Amniotic stem cell (primary cell): ENCODE measurements at places on chromosomes 5 and 9.

DNA sequence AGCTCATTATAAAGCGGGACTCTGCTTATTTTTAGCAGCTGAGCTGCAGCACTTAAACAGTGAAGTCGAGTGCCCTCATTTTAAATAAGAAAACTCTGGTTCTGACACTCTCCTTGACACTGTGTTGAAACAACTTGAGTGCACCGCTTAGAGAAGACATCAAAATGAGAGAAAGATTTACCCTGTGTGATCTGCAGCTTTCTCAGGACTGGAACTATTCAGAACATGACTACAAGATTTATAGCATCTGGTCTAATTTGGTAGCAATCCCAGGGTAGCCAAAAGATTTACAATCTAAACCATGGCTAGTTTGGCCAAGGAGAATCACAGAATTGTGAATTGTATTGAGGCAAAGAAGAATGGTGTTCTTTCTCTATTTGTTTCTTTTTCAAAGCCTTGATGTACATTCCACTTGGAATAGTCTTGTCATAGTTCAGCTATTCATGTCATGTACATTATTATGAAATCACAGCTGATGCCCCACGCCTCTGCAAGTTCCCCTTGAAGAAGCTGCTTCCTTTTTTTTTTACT, 38.7 kb downstream of the PLEKHG4B start:
- no peak for DNase-seq

DNA sequence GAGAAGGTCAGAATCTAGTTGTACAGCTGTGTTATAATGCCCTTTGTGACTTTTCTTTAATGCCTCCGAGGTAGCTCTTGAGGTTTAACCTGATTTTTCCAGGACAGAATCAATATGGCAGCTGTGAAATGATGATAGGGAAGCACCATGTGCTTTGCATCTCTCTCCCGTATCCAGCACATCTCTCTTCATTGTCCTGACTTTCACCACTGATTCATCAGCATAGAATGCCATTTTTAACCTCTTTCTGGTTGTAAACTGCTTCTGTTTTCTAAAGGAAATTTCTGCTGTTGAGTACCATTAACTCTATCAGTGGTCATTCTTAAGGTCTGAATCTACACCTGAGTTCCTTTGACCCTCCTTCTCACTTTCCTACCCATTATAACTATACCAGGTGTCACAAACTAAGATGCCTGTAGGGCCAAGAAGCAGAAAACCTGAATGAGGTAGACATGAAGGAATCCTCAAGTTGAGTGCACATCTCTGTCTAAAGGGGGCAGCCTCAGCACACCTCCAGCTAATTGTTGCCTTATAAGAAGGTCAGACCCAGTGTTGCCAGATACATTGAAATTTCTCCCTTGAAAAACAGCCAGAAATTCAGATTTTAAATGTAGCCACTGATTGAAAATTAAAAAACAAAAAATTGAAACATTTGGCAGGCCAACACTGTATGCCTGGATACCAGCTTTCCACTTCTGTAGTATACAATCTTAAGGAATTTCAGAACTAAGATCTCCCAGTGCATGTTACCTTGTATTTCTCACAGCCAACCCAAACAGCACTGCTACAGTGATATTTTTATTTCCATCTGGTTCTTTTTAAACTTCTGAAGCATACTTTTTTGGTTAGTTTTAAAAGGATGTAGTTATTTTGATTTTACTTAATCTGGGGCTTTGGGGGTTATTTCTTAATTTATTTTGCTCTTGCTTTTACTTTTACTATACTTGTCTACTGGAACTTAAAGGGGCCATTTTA, 35.8 kb upstream of the TLX3 start:
- DNase-seq, result no peak

- no peak for DNase-seq
Observed at GRCh38 chr5:41648996-41649395, 138.6 kb upstream of the PLCXD3 start.

DNA sequence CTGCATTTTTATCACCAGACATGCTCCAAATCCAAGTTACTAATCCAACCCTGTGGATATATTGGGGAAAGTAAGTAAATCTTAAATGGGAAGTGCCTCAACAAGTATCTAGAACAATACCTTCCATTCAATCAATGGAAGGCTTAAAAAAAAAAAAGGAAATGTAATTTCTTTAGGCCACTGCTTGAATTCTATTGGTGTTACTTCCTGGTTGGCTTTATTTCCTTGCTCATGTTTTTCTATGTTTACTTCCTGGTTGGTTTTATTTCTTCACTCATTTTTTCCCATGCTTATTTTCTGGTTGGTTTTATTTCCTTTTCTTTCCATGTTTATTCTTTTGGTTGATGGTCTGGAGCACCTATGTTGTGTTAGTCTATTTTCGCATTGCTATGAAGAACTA, 363.9 kb downstream of the KDM4C start:
- DNase-seq, result no peak

- DNase-seq, result no peak
Observed at GRCh38 chr5:68290847-68291246, 75.3 kb downstream of the PIK3R1 start.

- DNase-seq, result no peak
Observed at GRCh38 chr9:111599955-111600343, 502 bp upstream of the PTGR1 start.

GRCh38 chr5:65866837-65867521, 59.4 kb upstream of the ERBIN start:
- no peak for DNase-seq

- peak; percentile 59 for DNase-seq
Observed at GRCh38 chr5:395156-395920, 47.6 kb upstream of the EXOC3 start.

GRCh38 chr5:32808783-32809182, 97.7 kb downstream of the NPR3 start:
- no peak for DNase-seq

- DNase-seq, result no peak
Observed at GRCh38 chr5:139078345-139078744, 119.8 kb downstream of the SIL1 start.

DNA sequence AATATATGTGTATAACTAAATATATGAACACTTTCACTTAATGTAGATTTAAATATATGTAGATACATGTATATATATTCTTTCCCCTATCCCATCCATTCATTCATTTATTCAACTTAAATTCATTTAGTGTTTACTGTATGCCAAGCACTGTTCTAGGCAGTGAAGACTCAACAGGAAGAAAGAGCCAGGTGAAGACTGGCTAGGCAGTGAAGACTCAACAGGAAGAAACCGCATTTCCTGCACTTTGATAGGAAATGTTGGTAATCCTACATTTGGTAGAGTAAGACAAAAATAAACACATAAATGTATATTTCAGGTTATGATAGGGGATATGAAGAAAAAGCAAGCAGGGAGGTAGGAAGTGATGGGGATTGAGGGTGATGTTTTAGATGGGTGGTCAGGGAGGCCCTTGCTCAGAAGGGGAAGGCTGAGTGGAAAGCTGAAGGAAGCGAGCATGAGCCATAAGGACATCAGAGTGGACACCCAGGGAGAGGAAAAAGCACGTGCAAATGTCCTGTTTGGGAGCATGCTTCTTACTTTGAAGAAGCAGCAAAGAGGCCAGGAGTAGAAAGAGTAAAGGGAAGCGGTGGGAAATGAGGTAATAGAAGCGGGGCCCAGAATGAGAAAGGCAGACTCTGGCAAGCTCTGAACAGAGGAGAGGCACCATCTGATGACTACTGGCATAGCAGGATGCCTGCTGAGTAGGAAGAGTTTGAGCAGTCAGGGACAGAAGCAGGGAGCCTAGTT, 227.8 kb upstream of the MAP3K1 start:
- no peak for DNase-seq

- DNase-seq, result no peak
Observed at GRCh38 chr9:68794898-68795297, 89.9 kb downstream of the PIP5K1B start.

DNA sequence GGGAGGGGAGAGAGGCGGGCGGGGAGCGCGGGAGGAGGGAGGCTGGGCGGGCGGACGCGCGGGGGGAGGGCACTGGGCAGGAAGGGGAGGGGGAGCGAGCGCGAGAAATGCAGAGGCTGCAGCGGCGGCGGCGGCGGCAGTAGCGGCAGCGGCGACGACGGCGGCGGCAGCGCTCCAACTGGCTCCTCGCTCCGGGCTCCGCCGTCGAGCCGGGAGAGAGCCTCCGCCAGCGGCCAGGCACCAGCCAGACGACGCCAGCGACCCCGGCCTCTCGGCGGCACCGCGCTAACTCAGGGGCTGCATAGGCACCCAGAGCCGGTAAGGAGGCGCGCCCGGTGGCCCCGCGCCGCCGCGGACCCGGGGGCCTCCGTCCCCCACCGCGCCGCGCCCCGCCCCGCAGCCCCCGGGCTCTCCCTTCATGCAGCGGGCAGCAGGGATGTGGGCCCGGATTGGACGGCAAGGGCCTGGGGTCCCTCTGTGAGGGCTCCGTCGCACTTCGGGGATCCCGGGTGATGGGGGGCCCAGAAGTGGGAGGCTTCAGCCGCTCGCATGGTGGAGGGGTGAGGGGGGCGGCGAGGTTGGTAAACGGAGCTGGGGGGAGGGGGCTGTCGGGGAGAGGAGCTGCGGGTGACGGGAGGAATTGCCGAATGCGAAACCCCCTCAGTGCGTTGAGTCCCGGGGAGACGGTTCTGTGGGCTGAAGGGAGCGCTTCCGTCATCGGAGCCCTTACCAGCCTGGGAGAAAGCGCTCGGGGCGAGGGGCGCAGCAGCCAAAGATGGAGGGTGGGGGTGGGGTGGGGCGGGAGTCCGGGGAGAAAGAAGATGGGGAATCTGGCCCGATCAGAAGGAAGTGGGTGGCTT, at the start of gene BASP1:
TSS of gene BASP1 (plus strand) at position 139 of the 860 bp plus-strand sequence. CDS start 57,586 bp downstream, outside the sequence.
- DNase-seq, result peak; percentile 63

DNA sequence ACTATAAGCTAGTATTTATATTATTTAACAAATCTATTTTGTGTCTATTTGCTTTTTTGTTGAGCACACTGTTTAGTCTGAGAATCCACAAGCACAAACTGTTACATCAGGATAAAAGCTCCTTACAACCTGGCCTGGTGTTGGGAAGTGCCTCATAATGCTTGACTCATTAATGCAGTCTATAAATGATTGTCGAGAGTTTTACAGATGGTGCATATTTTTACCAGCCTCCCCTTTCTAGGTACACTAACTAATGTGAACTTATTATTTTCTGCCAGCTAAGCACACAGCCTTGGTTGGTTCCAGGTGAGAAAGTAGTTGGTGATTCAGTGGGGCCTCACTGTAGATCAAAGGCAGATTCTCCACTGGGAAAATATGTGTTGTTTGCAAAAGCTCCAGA, 151.0 kb upstream of the ADAMTS16 start:
- no peak for DNase-seq

DNA sequence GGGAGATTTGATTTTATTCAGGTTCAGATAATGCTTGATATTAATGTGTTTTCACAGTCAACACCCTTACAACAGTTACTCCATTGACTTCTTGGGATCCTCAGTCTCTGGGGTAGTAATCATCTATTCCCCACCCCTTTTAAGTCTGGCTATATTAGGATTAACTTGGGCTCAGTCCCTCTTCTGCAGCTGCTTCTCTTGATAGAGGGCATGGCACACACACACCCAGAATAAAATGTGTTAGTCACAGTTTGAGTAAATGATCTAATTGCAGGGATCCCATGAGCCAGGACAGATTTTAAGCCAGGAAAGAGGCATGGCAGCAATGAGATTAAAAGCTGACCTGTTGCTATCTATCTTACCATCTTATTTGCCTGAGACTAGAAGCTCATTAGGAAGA, 53.7 kb upstream of the VLDLR start:
- no peak for DNase-seq

- DNase-seq, result no peak
Observed at GRCh38 chr5:56705217-56705616, 110.1 kb upstream of the MAP3K1 start.

- DNase-seq, result no peak
Observed at GRCh38 chr9:98484162-98484561, 224.6 kb downstream of the GABBR2 start.

- DNase-seq, result no peak
Observed at GRCh38 chr9:14027116-14027800, 286.7 kb downstream of the NFIB start.

GRCh38 chr9:109479822-109480221, 18.3 kb downstream of the PTPN3 start:
- DNase-seq, result no peak
